Stimulated activated naive CD4-positive, alpha-beta T cell (primary cell): ENCODE measurements at places on chromosomes 12 and 14.
A peak's percentile ranks its signal among the peaks of the same experiment; 100 is the strongest.

DNA sequence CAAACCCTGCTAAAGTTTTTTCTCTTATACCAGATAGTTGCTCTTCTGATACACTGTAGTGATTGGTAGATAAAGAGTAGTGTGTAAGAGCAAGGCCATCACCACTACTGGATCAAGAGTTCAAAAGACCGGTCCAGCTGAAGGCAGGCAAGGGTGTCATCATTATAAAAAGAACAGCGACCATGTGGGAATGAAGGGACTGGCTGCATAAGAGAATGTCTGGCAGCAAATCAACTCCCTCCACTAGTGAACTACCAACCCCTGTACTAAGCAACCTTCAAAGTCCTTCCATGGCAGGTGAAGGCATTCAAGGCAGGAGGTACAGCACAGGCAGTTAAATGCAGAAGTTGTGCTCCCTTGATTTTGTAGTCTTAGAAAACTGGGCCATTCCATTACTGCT, 53.5 kb downstream of the EGLN3 start:
- no peak for DNase-seq

- DNase-seq = no peak
These were observed 89.5 kb downstream of the ALX1 start for GRCh38 chr12:85369365-85370154.

DNA sequence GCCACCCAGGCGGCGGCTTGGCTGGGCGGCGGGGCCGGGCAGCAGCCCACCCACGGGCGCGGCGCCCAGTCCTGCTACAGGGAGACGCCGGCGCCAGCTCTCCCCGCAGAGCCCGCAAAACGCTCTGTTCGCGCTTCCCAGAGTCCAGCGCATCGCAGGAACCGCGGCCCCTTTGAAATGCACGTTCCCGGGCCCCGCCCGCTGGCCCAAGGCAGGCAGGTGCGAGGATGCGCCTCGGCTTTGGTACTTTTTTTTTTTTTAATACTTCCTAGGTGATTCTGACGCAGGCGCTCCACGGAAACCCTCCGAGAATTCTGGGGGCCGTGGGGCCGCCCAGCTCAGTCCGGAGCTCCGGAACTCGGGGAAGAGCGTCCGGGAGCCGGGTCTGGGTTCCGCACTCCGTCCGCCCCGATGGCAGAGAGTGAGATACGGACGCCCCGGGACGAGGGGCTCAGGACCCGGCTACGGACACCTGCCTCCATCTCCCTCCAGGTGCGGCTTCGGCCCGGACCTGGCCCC, 483 bp downstream of the POC1B start:
- peak; percentile 33 for DNase-seq

DNA sequence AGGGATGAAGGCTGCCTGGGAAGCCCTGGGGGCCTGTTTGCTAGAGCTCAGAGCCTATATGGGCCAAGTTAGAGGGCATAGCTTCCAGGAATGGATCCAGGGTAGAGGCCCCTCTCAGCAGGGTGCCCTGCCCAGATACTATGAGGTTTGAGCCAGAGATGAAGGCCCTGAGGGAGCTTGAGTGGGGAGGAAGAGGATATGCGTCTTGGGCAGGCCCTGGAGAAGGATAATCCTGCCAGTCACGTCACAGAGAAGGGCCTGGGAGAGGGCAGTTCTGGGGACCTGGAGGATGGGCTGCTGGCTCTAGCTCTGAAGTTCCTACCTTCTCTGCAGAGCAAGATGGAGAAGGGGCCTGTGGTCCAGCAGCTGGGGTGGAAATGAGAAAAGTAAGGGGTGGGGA, 5.9 kb upstream of the CACNB3 start:
- no peak for DNase-seq

- no peak for DNase-seq
These were observed 110.4 kb downstream of the SLC6A15 start for GRCh38 chr12:84802161-84802560.

DNA sequence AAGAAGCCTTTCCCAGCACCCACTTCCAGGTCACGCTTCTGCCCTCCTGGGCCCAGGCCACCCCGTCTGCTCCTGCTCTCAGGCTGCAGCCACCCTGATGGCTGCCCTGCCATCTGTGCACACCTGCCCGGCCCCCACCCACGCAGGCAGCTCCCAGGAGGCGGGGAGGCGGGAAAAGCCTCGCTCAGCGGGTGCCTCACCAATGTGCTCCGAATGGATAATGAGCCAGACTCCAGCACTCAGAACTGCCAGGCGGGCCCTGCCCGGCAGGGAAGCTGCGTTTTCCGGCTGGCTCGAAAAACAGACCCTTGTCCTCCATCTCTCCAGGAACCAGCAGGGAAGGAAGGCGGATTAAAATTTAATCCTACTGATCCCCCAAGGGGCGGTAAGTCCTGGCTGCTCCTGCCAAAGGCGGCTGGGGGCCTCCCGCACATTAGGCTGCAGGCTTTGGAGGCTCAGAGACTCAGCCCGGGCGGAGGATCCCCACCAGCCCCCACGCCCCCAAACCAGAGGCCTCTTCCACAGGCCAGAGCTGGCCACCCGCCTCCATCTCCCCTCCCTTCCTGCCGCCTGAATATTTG, 104.0 kb downstream of the NCOR2 start:
- DNase-seq = no peak

- no peak for DNase-seq
These were observed 58.3 kb downstream of the PELI2 start for GRCh38 chr14:56176530-56176929.
